ENCODE measurements at places on chromosomes 6 and 20.

- no peak for DNase-seq
These were observed 214.4 kb upstream of the ZFP64 start for GRCh38 chr20:52405986-52406385.

DNA sequence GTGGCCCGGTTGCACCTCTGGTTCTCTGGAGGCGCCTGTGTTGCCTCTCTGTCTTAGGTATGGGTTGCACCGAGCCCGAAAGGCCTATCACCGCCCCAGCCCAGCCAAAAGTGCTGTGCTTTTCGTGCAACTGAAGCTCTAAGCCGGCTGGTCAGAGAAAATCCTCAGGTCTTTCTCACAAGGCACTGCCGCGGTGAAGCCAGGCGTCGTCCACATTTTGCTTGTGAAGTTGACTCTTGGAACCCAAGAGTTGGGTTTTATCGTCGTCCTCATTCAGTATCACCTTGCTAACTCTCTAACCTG, 726 bp upstream of the EMILIN3 start:
- no peak for DNase-seq

DNA sequence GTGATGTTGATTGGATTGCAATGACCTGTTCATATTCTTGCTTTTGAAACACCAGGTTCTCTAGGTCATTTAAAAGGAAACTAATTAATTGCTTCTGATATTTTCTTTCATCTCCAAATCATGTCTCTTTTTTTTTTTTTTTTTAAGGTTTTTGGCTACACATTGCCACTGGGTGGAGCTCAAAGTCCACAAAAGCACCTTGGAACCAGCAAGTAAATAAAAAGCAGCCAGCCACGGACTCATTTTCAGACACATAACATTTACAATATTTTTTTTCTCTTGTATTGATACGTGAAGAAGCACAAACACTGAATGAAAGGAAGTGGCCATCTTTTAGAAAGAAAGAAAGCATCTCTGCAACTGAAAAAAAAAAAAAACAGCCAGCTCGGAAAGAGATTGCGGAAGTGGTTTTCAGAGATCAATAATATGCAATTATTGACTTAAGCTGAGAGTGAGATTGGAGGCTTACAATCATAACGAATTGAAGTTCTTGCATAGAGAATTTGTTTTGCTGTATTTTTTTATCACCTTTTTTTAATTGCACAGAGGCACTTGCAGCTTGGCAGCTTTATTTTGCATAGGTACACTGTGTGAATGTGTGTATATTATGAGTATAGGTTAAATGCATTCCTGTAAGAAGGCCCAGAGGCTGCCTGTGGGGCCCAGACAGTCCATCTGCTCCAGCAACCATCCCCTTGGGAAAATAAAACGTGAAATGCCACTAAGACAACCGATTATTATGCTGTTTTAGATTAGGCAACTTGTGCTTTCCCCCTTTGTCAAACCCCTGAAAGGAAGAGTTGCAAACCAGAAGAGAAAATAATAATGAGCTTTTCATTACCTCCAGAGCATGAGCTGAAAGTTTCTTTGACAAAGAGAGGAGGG, 28.2 kb downstream of the CGA start:
- peak; percentile 18 for DNase-seq

DNA sequence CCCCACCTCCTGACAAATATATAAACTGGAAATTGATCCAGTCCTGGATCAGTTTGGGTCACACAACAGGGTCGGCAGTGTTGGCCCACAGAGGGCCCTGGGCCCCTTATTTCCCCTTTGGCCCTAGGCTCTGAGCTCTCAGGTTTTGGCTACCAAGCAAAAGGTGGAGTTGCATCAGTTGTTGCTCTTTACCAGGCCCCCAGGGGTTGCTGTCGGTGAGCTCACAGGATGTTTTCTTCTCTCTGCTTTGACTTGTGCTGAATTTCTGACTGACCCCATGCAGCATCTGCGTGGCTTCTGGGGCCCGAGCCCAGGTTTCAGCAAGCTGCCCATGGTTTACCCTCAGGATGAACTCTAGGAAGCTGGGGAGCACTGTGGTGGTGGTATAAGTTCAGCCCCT, 44.6 kb downstream of the PPARD start:
- DNase-seq, result no peak

DNA sequence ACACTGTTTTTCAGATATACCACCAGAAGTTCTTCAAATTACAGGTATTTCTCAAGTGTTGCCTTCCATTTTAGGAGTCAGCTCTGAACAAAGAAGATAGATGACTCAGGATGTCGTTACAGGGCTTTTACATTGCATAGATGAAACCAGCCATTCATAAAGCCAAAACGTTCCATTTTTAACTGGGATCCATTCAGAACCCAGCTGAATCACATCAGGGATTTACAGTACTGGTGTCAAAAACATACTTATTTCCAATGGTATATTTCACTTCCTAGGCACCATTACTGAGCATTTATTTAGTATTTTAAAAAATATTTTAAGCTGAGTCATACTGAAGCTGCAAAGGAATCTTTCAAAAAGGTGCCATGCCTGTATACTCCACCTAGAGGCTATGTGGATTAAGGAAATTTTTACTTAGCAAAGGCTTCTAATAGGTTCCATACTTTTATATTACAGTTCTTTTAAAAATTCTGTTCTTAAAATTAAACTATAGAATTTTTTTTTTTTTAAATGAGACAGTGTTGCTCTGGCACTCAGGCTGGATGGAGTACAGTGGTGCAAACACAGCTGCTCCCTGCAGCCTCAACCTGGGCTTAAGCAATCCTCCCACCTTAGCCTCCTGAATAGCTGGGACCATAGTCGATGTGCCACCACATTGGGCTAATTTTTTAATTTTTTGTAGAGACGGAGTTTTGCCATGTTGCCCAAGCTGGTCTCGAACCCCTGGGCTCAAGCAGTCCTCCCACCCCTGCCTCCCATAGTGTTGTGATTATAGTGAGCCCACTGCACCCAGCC, 2.6 kb downstream of the ASF1A start:
- DNase-seq, result no peak

GRCh38 chr6:127775371-127775770, 125.5 kb downstream of the THEMIS start:
- DNase-seq, result no peak

GRCh38 chr6:854406-855118, 161.6 kb upstream of the EXOC2 start:
- DNase-seq, result no peak

GRCh38 chr6:137269347-137269746, 50.2 kb upstream of the IFNGR1 start:
- DNase-seq, result no peak

DNA sequence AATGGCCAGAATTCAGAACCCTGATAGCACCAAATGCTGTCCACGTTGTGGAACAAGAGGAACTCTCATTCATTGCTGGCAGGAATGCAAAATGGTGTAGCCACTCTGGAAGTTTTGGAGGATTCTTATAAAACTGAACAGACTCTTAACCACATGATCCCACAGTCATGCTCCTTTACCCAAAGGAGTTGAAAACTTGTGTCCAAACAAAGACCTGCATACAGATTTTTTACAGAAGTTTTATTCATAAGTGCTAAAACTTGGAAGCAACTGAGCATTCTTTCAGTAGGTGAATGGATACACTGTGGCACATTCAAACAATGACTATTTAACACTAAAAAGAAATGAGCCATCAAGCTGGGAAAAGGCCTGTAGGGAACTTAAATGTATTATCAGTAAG, 32.5 kb downstream of the PREP start:
- DNase-seq, result no peak

DNA sequence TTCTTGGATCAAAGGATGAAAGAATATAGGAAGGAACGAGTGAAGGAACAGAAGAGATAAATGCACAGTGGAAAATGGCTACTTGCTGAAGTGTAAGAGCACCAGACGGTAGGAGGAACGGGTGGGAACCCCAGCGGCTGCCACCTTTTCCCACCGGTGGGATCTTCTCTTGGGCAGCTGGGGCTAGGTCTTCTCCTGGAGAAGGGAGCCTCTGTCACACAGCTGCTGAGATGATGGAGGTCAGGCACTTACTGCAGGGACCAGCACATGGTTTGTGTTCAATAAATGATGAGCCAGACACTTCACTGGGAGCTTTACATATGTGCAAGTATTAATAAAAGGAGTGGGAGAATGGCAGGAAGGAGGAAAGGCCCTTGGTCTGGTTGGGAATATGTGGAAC, 123.7 kb downstream of the AGPAT4 start:
- DNase-seq, result no peak

GRCh38 chr6:80437221-80437620, 330.8 kb downstream of the BCKDHB start:
- DNase-seq, result no peak

Measured in retinal pigment epithelial cell (primary cell).